ENCODE measurements at places on chromosomes 7 and 10.

DNA sequence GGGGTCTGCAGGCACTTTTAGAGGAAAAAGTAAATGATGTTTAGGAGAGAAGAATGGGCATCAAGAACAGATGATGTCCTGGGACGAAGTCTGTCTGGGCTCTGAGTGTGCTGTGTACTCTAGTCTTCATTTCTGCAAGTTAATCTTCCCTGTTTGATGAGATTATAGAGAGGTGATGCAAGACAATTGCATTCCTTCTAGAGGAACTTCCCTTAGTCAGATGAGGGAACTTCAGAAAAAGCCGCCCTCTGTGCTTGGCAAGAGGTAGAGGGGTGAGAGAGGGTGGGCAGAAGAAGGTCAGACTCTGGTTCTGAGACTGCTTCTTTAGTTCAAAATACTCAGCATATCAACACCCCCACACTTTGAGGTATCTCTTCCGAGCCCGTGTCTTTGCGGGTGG lies 797.9 kb downstream of the LRMDA start:
- no peak for DNase-seq

GRCh38 chr7:14999331-14999730 lies 96.8 kb upstream of the DGKB start:
- no peak for DNase-seq

GRCh38 chr10:16904049-16904448 lies 86.8 kb upstream of the RSU1 start:
- no peak for DNase-seq

DNA sequence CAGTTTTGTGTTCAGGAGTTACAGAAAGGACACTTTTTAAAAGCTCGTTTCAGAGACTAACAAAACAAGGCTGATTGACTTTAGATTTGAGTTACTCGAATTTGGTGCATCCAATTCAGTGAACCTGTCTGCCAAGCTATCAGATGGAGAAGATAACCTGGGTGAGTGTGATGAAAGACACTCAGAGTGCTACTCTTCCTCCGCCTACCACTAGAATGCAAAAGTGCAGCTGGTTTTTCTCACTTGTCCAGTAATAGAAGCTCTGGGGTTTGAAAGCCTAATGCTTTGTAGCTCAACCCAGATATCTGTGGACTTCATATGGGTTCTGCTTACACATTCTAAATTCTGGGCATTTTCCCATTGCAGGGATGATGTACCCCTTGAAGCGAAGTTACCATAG lies 82.8 kb upstream of the NPY start:
- no peak for DNase-seq

DNA sequence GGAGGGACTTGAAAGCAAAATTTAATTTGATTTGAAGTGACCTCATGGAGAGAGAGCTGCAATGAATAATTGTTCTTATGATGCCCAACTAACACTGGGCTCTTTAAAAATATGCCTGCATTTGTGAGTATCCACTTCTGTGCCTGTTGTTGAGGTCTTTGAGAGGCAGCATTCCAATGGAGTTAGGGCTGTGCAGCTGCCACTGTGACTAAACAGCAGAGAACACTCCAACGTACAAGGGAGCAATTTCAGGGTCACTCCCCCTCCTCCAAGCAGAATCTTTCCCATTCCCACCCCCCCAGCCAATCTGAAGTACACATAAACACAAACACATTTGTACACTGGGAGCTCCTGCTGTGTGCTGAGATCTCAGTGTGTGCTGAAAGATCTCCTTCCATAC lies 28.0 kb upstream of the GSAP start:
- DNase-seq: no peak

DNA sequence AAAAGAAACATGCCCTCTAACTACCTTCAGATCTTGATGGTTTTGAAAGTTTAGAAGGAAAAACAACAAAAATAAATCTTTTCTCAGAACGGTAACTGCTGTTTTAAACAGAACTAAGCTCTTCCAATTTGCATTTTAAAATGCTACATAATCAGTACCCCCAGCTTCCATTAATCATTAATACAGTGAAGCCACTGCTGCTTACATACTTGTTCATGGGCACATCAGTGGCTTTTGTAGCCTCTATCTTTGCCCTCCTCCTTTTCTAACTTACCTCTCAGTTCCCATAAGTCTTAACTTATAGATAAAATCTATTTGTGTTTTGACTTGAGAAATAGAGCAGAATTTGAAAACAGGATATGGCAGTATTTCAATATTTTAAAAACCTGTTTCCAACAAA lies 109.1 kb downstream of the POLL start:
- no peak for DNase-seq

DNA sequence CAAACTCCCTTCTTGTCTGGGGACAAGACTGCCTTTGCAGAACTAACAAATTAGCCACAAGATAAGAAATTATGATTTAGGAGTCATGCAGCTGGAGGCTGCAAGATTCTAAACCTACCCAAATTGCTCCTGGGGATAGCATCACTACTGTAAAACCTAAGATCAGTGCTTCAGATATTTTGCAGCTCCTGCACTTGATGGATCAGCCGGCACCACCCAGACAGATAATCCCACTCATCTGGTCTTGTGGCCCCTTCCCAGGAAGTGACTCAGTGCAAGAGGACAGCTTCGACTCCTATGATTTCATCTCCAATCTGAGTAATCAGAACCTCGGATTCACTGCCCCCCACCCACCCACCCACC lies 181.9 kb downstream of the AKR1D1 start:
- no peak for DNase-seq

- no peak for DNase-seq
These were observed 81.6 kb upstream of the PFKP start for GRCh38 chr10:2985729-2986232.

DNA sequence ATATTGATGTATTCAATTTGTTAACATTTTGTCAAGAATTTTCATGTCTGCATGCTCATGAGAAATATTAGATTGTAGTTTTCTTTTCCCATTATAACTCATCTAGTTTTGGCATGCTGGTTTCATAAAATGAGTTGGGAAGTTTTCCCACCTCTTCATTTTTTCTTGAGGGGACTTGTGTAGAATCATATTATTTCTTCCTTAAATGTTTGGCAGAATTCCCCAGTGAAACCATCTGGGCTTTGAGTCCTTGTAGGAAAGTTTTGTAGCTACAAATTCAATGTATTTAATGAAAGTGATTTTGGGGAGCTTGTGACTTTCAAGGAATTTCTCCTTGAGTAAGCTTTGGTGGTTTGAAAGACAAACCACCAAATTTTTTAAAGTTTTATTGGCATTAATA lies 173.2 kb downstream of the PHTF2 start:
- DNase-seq: no peak

GRCh38 chr7:78172267-78172757 lies 373.7 kb downstream of the PHTF2 start:
- DNase-seq: no peak

DNA sequence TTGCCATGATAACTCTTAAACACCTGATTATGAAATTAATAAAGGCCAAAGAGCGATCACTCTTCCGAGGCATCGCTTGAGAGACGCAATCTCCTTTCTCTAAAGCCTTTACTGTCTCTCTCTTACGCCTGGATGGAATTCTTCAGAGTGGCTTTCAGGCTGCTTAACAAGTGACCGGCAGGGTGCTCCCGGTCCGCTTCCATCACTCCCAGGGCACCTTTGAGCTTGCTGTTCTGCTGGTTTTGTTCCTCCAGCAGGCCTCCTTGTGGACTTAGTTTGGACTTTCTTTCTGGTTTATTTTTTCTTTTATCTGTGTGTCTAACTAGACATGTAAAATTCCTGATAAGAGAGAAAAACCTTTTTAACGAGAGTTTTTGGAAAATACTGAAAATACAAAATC lies 60.9 kb downstream of the MRPL32 start:
- no peak for DNase-seq

DNA sequence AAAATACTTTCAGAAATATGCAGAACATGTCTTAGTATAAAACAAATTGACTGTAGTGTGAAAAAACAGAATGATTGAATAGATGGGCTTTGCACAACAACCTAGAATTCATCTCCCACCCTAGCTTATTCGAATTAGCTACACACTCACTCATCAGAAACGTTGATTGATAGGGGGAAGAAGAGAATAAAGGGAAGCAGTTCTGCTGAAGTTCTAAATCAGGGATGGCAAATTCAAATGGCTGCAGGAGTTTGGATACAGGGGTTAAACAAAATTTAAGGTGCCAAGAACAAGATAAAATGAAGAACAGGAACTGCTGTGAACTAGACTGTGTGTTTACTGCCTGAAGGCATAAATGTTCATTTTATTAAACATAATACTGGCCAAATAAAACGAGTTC lies 9.0 kb downstream of the CD36 start:
- no peak for DNase-seq

- no peak for DNase-seq
These were observed 57.8 kb downstream of the ANK3 start for GRCh38 chr10:60331886-60332285.

- no peak for DNase-seq
These were observed 22.1 kb downstream of the POLL start for GRCh38 chr10:101565936-101566332.

GRCh38 chr10:133405844-133406527 lies 12.0 kb downstream of the MTG1 start:
- no peak for DNase-seq

- DNase-seq: peak; percentile 60
These were observed 17.5 kb downstream of the ACTA2 start for GRCh38 chr10:88934900-88935672.

DNA sequence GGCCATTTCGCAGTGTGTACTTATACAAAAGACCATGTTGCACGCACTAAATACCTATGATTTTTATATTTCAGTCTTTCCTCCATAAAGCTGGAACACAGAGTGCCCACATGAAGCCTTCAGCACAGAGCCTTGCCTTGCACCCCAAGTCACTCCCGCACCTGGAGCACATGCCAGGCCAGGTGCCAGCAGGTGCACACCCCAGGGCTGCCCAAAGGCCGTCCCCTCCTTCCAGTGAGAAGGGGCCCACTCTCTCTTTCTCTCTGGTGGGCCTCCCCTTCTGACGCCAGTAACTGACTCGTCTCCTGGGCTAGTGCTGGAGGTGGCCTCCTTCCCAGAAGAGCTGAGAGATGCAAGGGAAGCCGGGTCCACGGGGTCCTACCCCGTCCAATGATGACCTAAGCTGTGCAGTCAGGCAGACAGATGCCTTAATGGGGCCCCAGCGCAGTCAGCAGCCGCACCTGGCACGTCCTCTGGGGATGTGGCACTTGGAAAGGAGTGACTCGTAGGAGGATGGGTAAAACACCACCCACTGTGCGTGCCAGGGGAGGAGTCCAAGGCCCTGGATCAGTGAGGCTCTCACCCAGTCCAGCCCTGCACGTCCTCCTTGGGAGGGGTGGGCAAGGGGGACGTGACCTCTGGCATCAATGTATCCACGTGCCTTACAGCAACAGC lies 17.7 kb upstream of the SHH start:
- DNase-seq: no peak

- DNase-seq: no peak
These were observed 178.0 kb downstream of the JAZF1 start for GRCh38 chr7:28002638-28003037.

- no peak for DNase-seq
These were observed 2.9 kb downstream of the WAC start for GRCh38 chr10:28535846-28536245.

- no peak for DNase-seq
These were observed 63.3 kb downstream of the NKX6-2 start for GRCh38 chr10:132722394-132723329.

DNA sequence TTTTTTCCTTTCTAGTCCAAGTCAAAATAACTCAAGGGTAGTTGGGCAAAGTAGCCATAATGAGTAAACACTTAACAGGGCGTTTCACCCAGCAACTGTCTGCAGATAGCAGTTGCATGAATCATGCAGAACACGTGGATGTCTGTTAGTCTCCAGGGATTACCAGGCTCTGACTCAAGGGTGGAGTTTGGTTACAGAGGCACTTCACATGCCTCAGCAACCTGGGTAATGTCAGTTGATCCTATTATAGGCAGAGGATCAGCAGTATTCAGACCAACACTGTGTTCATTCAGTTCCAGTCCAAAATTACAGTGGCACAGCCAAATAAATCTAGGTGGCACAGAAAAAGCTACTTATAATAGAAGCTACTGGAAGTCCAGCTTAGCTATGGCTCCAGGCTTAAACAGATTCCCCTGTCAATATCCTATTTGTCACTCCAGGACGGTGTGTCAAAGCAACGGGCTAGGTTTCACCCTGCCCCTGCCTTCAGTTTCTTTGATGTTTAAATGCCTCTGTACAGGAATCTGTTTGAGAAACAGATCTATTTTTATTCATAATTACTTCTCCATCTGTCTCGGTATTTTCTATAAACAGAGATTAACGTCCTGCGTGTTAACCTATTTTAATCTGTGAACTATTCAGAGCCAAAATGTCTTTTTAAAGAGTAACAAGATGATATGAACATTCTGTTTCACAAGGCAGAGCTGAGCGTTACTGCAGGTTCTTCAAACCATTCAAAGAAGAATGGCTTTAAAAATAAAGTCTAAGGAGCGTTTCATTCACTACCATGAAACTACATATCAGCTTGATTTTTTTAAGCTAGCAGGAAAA lies 162.6 kb upstream of the AKR1E2 start:
- no peak for DNase-seq

- no peak for DNase-seq
These were observed 13.2 kb upstream of the ESYT2 start for GRCh38 chr7:158842486-158842885.

DNA sequence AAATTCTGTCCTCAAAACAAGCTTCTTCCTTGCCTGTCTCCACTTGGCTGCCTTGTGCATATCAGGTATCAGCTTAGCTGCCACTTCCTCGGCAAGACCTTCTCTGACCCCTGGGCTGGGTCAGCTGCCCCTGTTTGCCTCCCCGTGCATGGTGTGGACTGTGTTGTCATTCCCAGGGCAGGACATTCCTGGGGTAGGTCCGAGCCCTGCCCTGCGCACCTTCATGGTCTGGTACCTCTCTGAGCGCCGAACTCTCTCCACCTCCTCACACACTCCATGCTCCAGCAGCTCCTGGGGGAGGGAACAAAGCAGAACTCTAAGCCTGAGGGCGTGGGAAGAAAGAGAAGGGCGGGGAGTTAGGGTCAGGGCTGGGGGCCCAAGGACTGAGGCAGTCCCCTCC lies 3.8 kb downstream of the POLM start:
- no peak for DNase-seq

- no peak for DNase-seq
These were observed 412.8 kb upstream of the GALNT17 start for GRCh38 chr7:70719125-70719524.

GRCh38 chr7:121298831-121299239 lies 30.0 kb upstream of the WNT16 start:
- no peak for DNase-seq

DNA sequence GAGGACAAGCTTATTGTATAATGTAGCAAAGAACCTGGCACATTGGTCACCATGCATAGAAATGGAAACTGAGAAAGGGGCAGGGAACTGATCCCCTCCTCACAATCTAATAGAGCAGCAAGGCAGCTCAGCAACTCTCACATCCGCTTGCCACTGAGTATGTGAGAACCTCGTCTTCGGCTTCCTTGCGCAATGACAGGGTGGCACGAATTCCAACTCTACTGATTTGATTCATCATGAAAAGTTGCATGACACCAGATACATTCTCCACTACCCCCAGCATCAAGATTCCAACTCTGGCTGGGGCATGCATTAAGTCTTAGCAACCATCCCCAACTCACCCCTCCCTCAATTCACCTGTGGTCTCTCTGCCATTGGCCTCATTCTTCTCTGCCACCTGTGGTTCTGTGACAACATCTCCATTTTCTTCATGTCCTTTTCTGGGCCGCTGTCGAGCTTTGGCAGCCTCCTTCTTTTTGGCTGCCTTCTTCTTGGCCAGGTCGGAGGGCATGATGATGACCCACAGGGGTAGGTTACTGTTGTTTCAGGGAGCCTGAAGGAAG lies 976 bp downstream of the ABCF2 start:
- DNase-seq: no peak

Data from stimulated activated CD4-positive, alpha-beta T cell treated with anti-CD3 and anti-CD28 coated beads, Interleukin-15, amount 100 ng/mL, for 48 hours (primary cell).